ENCODE measurements at places on chromosomes 7 and 10. TPM values are rescaled to one million over a fixed set of nuclear protein-coding genes. Genes with fewer than 3 reads are reported as not detected.

Gene PDE1C
- 5.5 TPM for total RNA-seq

DNA sequence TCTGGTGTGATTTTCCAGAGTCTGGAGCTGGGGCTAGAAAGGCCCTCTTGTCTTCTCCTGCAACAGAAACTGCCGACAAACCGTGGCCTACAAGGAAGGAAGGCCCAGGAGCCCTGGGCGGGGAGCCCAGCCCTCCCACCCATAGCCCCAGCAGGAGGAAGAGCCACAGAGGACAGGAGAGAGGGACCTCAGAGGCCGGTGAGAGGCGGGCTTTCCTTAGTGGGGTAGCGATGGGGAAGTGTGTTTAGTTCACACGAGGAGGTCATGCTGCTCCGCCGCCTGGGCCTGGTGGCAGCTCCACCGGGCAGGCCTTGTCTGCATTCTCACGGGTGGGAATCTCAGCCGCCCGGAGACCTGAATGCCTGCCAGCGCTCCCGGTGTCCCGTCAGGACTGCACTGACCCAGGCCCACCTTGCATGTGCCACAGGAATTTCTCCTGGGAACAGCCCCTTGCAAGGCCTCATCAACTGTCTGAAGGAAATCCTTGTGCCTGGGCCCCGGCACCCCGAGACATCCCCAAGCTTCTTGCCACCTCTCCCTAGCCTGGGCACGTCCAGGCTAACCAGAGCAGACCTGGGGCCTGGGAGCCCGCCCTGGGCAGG is 50.9 kb downstream of the ZNF467 start:
- H3K4me3 ChIP-seq: no peak overlapping the region
- no peak for DNase-seq

Gene LRRD1
- 0.25 TPM for total RNA-seq

- H3K27me3 ChIP-seq: no peaks in the 10 kb centered on the region
- no peaks in the 10 kb centered on the region for H3K4me1 ChIP-seq
- no peak overlapping the region for H3K4me3 ChIP-seq
- H3K27ac ChIP-seq: no peak overlapping the region
Observed at GRCh38 chr10:6310977-6311376, 108.2 kb downstream of the PFKFB3 start.

Gene GPNMB
- total RNA-seq: 60.6 TPM

GRCh38 chr7:151832656-151833055 is 44.3 kb downstream of the PRKAG2 start:
- H3K4me1 ChIP-seq: no peaks in the 10 kb centered on the region
- no peak overlapping the region for H3K27ac ChIP-seq
- no peaks in the 10 kb centered on the region for H3K27me3 ChIP-seq
- no peak overlapping the region for H3K4me3 ChIP-seq

- no peaks in the 10 kb centered on the region for H3K4me1 ChIP-seq
- no peak overlapping the region for H3K27ac ChIP-seq
- no peaks in the 10 kb centered on the region for H3K27me3 ChIP-seq
- DNase-seq: no peak
- peaks cover 5% of the 10 kb centered on the region for H3K36me3 ChIP-seq
Observed at GRCh38 chr10:74079936-74080590, 70.6 kb downstream of the AP3M1 start.
